ENCODE measurements at places on chromosomes 3 and 15.

DNA sequence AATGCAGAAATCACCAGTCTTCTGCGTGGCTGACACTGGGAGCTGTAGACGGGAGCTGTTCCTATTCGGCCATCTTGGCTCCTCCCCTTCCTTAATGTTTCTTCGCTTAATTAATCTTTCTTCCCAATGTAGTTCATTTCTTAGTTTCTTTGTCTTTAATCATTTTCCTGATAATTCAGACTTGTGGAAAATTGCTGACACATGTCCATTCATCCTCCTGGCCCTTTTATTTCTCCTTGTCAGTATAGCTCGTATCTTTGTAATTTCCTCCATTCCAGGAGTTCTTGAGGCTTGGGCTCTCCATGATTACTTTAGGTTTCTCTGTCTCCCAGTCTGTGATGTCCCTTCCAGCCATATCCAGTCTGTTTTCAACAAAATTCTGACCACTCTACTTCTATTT, 98.7 kb downstream of the UBE2E2 start:
- DNase-seq = no peak

GRCh38 chr3:113218011-113218680, 6.8 kb downstream of the BOC start:
- DNase-seq = no peak

GRCh38 chr3:169966951-169967915, 626 bp downstream of the SEC62 start:
- no peak for DNase-seq

DNA sequence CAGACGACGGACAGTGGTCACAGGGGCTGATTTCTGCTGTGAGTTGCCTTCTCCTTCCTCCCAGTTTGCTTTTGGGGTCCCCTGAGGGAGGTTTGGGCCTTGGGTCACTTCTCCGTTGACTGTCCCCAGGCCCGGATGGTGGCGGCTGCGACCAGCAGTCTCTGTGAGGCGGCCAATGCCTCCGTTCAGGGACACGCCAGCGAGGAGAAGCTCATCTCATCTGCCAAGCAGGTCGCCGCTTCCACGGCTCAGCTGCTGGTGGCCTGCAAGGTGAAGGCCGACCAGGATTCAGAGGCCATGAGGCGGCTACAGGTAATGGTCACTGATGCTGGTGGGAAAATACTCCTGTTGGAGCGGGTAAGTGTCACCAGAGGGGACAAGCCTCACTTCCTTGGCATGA, 206.8 kb upstream of the TPM1 start:
- no peak for DNase-seq

GRCh38 chr3:46489875-46490274, 7.9 kb upstream of the RTP3 start:
- no peak for DNase-seq

GRCh38 chr3:134709561-134710312, 58.9 kb upstream of the KY start:
- DNase-seq = no peak
